ENCODE measurements at places on chromosomes 7 and 10.

- DNase-seq, result no peak
Measured at GRCh38 chr7:102284399-102284798, 2.3 kb upstream of the SH2B2 start.

GRCh38 chr7:68697796-68698280, 900.4 kb upstream of the AUTS2 start:
- no peak for DNase-seq

- no peak for DNase-seq
Measured at GRCh38 chr7:32533276-32534029, 38.2 kb downstream of the AVL9 start.

DNA sequence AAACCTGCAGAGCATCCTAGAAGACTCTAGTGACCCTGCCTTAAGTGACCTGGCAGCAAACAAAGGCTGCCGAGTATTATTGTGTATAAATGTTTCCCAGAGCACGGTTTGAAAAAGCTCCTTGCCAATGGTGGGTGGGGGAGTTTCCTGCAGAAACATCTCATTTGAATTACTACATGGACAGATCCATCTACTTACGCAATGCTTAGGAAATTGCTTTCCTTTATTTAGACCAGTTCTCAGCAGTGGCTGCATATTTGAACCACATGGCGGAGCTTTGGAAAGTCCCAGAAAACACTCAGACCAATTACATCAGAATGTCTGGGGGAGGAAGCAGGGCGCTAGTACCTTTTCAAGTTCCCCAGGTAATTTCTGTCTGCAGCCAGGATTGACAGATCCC, 560.9 kb downstream of the SDK1 start:
- DNase-seq, result no peak

DNA sequence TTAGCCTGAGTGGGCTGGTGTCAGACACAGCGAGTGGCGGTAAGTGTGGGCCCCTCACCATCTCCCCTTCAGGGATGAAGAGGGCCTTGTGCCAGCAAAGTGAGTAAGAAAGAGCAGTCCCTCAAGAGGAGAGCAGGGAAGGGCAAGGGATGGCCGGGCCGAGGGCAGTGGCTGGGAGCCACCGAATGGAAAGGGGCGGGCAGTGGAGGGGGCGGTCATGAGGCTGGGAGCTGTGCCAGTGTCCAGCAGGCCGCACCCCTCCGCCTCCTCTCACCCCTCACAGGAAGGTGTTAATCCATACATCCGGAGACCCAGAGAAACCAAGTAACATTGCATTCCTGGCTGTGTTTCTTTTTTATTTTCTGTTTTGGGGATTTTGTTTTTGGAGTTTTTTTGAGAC, 28.6 kb upstream of the RASGEF1A start:
- DNase-seq, result no peak

DNA sequence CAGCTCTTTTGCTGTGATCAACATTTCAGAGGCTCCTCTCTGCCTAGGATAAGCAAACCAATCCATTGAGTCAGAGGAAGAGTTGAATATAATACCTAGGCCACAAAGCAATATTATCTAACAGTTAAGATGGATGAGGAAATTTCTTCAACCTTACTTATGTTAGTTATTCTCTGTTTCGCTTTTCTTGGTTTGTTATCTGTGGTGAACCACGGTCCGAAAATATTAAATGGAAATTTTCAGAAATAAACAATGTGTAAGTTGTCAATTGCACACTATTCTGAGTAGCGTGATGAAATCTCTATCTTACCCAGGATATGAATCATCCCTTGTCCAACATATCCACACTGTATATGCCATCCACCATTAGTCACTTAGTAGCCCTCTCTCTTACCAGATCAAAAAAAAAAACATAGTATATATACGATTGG, 1.5 kb upstream of the HTR7 start:
- DNase-seq, result no peak

DNA sequence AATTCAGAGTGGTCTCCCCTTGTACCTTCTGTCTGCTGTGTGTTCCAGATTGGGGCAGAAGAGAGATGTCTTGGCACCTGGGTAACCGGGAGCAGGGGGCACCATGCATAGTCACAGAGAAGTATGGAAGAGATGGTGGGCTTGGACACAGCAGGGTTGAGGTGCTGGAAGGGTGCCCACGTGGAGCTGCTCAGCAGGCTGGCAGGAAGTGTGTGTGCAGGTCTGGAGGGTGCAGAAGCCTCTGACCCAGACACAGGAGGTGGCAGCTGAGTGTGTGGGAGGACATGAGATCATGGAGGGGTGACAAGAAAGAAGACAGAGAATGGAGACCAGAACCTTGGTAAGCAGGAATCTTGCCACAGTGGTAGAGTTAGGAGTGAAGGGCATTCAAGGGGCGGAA, 42.3 kb upstream of the DUSP5 start:
- no peak for DNase-seq

GRCh38 chr10:92829042-92829785, 19.1 kb upstream of the EXOC6 start:
- DNase-seq, result no peak

DNA sequence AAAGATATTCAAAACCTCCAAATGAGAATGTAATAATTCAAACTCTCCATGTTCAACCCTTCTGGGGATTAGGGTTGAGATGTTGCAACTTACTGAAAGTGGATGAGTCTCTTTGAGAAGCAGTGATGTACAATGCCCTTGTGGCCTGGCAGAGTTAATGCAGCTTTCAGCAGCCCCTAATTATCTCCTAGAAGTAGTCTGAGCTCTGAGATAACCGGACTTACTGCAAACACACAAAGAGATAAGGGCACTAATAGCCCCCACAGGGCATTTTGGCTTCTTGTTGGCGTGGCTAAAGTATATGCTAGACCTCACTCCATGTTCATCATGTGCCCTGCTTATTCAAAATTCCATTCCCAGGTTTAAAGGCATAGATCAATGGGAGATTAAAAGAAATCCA, 404.7 kb downstream of the NEBL start:
- no peak for DNase-seq
